NCI-H1930 (cell line): ENCODE measurements at places on chromosomes 7 and 10.

- no peak for DNase-seq
Observed at GRCh38 chr10:12500381-12501303, 151.3 kb downstream of the CAMK1D start.

DNA sequence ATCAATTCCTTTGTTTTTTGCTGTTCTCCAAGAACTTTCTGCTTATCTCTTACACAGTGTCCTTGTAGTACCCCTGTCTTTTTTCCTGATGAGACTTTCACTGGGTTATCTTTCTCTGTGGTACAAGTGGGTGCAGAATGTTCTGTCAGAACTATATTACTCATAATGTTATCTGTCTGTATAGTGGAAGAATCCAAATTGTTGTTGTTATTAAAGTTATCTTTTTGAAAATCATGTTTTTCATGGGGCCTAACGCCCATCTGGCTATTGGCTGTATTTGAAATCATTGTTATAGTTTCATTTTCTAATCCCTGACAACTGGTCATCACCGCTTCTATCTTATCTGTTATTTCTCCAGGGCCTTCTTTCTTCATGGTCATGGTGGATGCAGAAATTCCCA, 163.0 kb upstream of the CCDC6 start:
- no peak for DNase-seq

DNA sequence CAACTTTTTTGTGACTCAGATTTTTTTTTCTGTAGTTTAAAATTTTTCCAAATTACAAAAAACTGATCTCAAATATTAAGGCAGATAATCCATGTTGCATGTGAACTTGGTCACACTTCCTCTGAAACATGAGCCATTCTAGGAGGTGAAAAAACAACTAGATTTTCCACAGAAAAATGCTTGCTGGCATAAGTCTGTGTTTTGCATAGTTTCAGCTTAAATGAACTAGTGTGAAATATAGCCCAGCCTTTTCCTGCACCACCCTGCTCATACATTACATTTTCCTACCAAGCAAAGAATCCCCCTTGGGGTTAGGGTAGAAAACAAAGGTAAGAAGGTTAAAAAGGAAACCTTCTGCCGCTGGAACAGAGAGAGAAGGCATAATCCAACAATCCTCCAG, 48.2 kb downstream of the SLC25A13 start:
- DNase-seq: no peak

DNA sequence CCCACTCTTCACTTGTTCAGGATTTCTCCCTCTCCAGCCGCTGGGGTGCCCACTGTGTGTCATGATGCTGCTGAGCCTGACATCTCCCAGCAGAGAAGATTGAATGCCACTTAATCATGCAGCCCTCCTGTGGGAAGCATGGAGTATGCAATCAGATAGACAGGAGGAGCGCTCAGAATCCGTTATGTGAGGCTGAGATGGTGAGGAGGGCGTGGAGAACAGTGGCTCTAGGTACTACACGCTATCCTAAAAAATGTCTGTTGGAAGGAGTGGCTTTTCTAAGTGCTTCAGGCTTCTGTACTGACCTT, 334.3 kb downstream of the LRMDA start:
- no peak for DNase-seq

GRCh38 chr10:9331583-9332008, 1277.1 kb downstream of the GATA3 start:
- DNase-seq: no peak

DNA sequence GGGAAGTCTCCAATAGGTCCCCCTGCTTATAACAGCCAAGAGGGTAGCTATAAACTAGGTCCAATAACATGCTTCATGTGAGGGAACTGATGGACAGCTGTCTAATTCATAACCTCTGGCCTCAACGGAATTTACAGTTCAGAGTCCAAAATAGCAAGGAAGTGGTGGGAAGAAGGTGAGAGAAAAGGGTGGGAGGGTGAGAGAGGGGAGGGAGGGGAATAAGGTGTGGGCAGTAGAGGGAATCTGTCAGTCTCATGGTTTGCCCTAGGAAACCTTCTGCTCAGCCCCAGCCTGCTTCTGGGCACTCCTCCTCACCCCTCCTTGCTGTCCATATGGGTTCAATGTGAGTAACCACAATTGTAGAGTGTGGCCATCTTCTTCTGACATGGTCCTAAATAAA, 133.4 kb upstream of the ADO start:
- DNase-seq: no peak

- DNase-seq: no peak
Observed at GRCh38 chr10:49212076-49212475, 23.9 kb upstream of the TMEM273 start.

GRCh38 chr7:148556892-148557291, 33.7 kb upstream of the C7orf33 start:
- no peak for DNase-seq

GRCh38 chr10:7577579-7577978, 89.2 kb downstream of the ITIH5 start:
- DNase-seq: no peak
